ENCODE measurements at places on chromosomes 11 and 22.

GRCh38 chr11:74611369-74611861, 19.0 kb downstream of the POLD3 start:
- DNase-seq: no peak

DNA sequence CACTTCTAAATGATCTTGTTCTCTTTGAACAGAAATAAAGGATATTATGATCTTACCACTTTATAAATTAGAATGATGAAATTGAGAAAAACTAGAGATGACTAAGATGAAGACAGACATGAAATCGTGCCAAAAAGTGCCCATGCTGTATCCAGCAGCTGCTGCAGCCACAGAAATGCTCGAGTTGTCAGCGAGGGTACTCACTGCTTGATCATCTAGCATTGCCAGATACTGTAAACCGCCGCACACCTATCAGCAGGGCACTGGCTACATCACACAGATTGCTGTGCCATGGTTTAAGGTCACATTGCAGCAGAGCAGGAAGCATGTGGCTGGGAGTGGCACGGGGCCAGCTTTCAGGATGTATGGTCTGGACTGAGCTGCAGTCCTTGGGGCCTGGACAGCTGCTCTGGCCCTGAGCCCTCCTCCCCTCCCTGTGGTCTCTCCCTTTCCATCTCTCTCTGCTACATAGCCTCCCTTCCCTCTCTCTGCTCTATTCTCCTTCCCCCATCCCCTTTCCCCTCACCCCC, 51.0 kb upstream of the SEPTIN5 start:
- DNase-seq: peak; percentile 81

DNA sequence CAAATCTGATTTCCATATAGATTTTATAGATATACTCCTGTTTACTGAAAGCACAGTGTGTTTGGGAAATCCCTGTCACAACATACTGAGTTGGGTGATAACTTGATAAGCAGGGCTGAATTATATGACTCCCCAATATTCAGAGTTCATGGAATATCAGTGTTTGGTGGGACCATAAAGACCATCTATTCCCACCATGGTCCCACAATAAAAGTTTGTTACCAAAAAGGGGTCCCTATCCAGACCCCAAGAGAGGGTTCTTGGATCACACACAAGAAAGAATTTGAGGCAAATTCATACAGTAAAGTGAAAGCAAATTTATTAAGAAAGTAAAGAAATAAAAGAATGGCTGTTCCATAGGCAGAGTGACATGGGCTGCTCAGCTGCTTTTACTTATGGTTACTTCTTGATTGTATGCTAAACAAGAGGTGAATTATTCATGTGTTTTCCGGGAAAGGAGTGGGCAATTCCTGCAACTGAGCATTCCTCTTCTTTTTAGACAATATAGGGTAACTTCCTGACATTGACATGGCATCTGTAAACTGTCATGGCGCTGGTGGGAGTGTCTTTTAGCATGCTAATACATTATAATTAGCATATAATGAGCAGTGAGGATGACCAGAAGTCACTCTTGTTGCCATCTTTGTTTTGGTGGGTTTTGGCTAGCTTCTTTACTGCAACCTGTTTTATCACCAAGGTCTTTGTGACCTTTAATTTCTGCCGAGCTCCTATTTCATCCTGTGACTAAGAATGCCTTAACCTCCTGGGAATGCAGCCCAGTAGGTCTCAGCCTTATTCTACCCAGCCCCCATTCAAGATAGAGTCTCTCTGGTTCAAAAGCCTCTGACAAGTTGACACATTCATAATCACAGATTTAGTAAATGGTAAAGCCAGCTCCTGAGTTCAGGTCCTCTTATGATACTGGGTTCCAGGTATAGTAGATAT, 240.6 kb upstream of the PDGFD start:
- no peak for DNase-seq

DNA sequence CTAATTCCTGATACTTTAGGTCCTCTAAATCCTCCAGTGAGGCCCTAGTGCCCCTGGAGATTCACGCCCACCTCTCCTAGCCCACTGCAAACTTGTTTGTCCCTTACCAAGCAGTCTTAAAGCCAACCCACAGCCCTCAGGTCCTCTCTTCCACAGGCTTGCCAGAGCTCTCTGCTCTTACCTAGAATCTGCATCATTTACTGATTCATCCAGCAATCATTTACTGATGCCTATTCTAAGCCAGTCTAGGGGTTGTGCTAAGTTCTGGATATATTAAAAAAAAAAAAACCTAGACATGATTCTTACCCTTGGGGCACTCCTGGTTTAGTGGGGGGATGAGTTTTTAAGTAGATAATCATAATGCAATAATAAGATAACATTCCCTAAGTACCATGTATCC, 43.0 kb upstream of the PLET1 start:
- DNase-seq: no peak

- DNase-seq: no peak
These were observed 31.3 kb downstream of the TBX1 start for GRCh38 chr22:19791894-19792293.

DNA sequence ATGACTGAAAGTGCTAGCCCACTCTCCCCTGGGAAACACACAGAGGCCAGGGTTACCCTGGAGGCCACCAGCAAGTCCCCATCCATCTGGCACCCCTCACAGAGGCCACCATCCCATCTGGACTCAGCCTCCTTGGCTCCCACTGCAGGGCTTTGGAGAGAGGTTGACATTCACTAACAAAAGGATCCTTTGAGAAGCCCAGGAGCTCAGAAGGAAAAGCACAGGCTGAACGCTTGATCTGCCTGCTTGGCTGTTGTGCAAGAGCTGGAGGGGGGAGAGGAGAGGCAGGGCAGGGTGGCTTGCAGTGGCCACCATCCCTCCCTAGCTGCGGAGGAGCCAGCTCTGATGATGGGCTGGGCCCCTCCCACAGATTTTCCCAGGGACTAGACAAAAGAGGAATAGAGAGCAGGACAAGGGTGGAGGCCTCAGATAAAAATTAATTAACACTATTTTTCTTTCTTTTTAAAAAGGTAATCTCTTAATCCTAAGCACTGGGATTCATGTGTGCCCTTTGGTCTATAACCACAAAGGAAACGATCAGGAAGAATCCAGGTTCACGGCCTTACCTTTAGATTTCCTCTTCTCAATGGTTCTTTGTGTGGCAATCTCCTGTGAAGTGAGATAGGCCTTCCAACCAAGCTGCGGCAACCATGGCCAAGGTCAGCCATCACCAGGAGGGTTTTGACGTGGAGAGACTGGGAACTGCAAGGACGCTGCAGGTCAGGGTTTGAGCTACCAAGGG, 154.7 kb downstream of the BARX2 start:
- DNase-seq: no peak

DNA sequence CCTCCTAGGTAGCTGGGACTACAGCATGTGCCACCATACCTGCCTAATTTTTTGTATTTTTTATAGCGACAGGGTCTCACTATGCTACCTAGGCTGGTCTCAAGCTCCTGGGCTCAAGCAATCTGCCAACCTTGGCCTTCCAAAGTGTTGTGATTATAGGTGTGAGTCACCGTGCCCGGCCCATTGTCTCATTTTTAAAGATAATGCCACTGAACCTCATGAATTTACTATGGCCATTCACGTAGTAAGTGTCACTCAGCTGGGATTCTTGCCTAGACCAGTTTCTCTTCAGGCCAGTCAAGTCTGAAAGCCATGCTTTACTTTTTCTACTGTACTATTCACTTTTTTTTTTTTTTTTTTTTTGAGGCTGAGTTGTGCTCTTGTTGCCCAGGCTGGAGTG, 22.4 kb downstream of the DEPDC5 start:
- DNase-seq: no peak

DNA sequence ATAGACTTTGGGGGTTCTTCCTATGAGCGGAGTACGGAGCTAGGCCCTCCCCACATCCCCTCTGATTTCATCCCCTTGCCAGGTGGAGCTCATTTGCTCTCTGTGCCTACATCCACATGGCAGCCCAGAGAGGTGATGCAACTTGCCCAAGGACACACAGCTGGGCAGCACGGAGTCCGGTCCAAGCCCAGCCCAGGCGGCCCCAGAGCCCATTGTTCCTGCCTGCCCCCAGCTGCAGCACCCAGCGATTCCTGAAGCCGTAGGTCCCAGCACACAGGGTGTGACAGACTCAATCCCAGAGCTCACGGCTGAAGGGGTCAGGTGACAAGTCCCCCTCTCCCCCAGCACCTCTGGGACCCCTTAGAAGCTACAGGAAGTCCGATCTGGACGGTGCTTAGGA, 22.2 kb upstream of the RFPL3 start:
- DNase-seq: no peak

DNA sequence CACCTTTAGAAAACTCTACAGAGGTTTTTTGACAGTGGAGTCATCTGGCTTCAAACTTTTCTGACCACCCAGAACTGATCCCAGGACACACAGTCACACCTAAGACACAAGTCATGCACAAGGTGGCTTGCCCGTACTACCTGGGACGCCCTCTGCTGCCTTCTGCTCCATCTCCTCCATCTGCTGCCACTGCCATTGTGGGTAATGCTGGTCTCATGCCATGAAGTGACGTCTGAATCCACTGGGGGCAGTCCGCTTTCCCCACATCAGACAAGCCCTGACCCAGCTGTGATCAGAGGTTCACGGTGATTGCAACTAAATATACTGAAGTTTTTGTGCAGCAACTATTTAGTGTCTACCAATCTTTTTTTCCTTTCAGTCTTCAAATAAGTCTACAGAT, 5.4 kb upstream of the NDUFS8 start:
- no peak for DNase-seq

- DNase-seq: peak; percentile 90
These were observed 55.7 kb downstream of the MYH9 start for GRCh38 chr22:36331912-36332622.

- no peak for DNase-seq
These were observed 27.0 kb downstream of the SGSM3 start for GRCh38 chr22:40397396-40397795.

DNA sequence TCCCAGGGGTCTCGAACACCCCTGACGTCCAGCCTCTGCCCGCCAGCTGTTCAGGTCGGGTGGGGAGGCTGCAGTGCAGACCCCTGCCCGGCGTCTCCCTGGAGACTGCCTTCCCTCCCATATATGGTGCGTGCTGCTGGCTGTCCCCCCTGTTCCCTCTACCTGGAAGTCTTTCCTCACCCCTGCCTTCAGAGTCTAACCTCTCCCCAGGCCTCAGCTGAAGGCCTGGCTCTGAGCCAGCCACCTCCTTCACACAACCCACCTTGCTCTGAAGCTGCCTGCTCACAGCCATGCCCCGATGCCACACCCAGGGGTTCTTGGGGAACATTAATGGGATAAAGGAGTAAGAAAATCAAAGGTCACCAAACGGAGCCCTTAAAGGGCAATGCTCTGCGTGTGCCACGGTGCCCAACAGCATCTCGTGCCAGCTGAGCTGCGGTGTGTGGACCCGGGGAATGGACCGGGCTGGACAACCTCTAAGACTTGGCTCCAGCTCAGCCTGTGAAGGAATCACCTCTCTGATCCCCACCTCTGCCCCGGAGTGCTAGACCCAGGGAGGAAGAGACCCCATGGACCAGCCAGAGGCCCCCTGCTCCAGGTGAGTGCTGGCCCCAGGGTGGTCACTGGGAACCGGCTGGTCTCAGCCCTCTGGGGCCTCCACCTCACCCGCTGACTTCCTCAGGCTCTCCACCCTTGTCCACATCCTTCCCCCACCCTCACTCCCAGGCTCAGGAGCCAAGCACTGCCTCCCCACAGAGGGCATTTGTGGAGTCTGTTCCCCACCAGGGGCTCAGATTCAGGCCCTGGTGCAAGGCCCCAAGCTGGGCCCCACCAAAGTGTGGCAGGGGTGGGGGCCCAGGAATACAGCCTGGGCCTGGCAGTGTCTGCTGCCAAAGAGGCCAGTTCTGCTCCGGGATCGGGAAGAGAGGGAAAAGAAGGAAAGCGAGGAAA, at the start of gene NLRP6:
TSS of gene NLRP6 (plus strand) at position 407 of the 951 bp plus-strand sequence. CDS start at position 570, 163 bp downstream.
- DNase-seq: peak; percentile 35

- DNase-seq: no peak
These were observed 145.7 kb downstream of the ARHGAP42 start for GRCh38 chr11:100832829-100833228.

GRCh38 chr22:24926849-24927579, 19.5 kb downstream of the LHFPL7 start:
- no peak for DNase-seq

DNA sequence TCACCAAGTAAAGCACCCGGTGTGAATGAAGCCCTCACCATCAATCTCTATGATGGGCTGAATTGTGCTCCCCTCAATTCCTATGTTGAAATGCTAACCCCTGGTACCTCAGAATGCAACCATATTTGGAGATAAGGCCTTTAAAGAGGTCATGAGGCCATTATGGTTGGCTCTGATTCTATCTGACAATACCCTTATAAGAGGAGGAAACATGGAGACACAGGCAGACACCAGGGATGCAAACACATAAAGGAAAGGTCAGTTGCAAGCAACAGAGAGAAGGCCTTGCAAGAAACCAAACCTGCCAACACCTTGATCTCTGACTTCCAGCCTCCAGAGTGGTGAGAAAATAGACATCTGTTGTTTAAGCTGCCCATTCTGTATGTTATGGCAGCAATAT, 13.3 kb upstream of the ZNF280A start:
- no peak for DNase-seq

GRCh38 chr22:18156878-18157713, 7.1 kb downstream of the USP18 start:
- peak; percentile 73 for DNase-seq

GRCh38 chr11:125481531-125481930, 14.5 kb downstream of the FEZ1 start:
- no peak for DNase-seq

DNA sequence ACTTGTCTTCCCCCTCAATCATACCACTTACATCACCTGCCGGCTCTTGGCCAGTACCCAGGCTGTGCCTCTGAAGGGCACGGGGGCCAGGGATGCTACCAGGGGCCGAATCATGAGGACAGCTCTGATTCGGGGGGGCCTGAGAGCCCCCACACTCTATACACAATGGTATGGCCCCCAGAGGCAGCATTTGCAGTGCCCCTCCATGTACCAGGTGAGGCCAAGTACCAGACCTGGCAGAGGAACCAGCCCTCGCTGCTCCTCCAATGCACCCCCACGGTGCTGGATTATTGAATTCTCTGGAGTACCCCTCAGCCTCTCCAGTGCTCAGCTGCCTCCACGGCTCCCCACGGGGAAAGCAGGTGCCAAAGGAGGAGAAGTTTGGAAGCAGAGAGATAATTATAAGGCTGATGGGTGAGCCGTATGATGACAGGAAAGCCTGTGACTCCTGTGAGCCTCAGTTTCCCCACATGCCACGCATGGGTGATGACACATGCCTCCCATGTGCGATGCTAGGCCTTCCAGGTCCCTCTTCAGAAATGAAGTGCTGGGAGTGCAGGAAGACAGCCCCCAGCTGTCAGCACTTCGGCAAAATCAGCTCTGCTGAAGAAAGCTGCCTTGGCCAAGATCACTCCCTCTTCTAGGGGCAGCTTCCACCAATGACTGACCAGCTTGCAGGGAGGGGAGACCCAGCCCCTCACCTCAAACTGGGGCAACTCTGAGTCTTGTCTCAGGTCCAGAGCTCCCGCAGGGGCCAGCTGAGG, 69.9 kb downstream of the THAP12 start:
- DNase-seq: peak; percentile 25

DNA sequence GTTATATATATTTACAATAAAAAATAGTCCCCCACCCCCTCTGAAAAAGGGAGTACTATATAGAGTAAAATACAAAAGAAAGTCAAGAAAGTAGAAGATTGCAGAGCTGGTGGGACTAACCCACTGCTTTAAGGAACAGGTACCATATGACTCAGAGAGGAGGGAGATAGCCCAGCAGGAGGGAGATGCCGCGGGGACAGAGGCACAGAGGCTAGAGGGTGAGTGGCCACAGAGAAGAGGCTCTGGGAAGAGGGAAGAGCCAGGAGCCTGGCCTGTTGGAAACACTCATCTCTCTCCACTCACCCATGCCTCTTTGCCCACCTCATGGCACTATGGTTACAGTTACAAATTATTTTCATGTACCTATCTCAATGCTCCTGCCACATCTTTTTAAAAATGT, 53.6 kb upstream of the LYVE1 start:
- no peak for DNase-seq

Measured in Right ventricle myocardium superior (tissue), 1 donor.